Kidney (tissue), 22 donors: ENCODE measurements at places on chromosomes 4 and X. TPM values are rescaled to one million over a fixed set of nuclear protein-coding genes. Genes with fewer than 3 reads are reported as not detected.

HDX gene
- polyA plus RNA-seq, result 1.9 TPM

FTHL17 gene
- not detected for polyA plus RNA-seq

EPHA5 gene
- polyA plus RNA-seq, result not detected

IL2 gene
- not detected for polyA plus RNA-seq

FSTL5 gene
- polyA plus RNA-seq, result 0.09 TPM

ASMT gene
- polyA plus RNA-seq, result not detected

S100P gene
- not detected for polyA plus RNA-seq

CXorf51B gene
- not detected for polyA plus RNA-seq

ATP2B3 gene
- polyA plus RNA-seq, result 0.37 TPM

GABRG1 gene
- polyA plus RNA-seq, result 0.04 TPM

NAP1L5 gene
- 12.4 TPM for polyA plus RNA-seq

PROM1 gene
- polyA plus RNA-seq, result 28.8 TPM

KCTD8 gene
- 0.62 TPM for polyA plus RNA-seq

KDR gene
- polyA plus RNA-seq, result 20.4 TPM

CTAG1B gene
- polyA plus RNA-seq, result not detected

DGAT2L6 gene
- not detected for polyA plus RNA-seq

SSX2B gene
- not detected for polyA plus RNA-seq

MAOB gene
- 91.8 TPM for polyA plus RNA-seq

C4orf51 gene
- polyA plus RNA-seq, result not detected

RAB40A gene
- not detected for polyA plus RNA-seq

CENPVL1 gene
- polyA plus RNA-seq, result not detected

CT47C1 gene
- polyA plus RNA-seq, result not detected

L1CAM gene
- polyA plus RNA-seq, result 26.1 TPM

CLOCK gene
- polyA plus RNA-seq, result 3.8 TPM

YY2 gene
- 0.58 TPM for polyA plus RNA-seq

DMP1 gene
- polyA plus RNA-seq, result not detected

MAGEA11 gene
- not detected for polyA plus RNA-seq

PRKG2 gene
- 0.54 TPM for polyA plus RNA-seq

USP26 gene
- polyA plus RNA-seq, result not detected

SUPT20HL2 gene
- not detected for polyA plus RNA-seq

GPR82 gene
- 0.15 TPM for polyA plus RNA-seq

GPR50 gene
- not detected for polyA plus RNA-seq

DDX53 gene
- polyA plus RNA-seq, result not detected

HDAC8 gene
- 38.4 TPM for polyA plus RNA-seq

IGBP1 gene
- polyA plus RNA-seq, result 67.3 TPM

FAM149A gene
- polyA plus RNA-seq, result 32.4 TPM

NUDT10 gene
- polyA plus RNA-seq, result 7.0 TPM

SEC31A gene
- polyA plus RNA-seq, result 104 TPM

RIPPLY1 gene
- 6.9 TPM for polyA plus RNA-seq

CACNA1F gene
- polyA plus RNA-seq, result 0.15 TPM

GUF1 gene
- 17.8 TPM for polyA plus RNA-seq

PFKFB1 gene
- polyA plus RNA-seq, result 1.1 TPM

TMPRSS11B gene
- polyA plus RNA-seq, result not detected

PDLIM5 gene
- 24.3 TPM for polyA plus RNA-seq

KLHL15 gene
- 2.2 TPM for polyA plus RNA-seq

MAGEB18 gene
- not detected for polyA plus RNA-seq

GLRA2 gene
- polyA plus RNA-seq, result not detected

CTAG2 gene
- not detected for polyA plus RNA-seq

ABCD1 gene
- polyA plus RNA-seq, result 5.2 TPM

JCHAIN gene
- 5.1 TPM for polyA plus RNA-seq

STK26 gene
- 2.4 TPM for polyA plus RNA-seq

CYP4V2 gene
- 29.5 TPM for polyA plus RNA-seq

WDR17 gene
- polyA plus RNA-seq, result 1.4 TPM

SLC2A9 gene
- 41.5 TPM for polyA plus RNA-seq

MRFAP1L1 gene
- 69.1 TPM for polyA plus RNA-seq

TBC1D25 gene
- 6.0 TPM for polyA plus RNA-seq
